ENCODE measurements at places on chromosomes 11 and 22.

DNA sequence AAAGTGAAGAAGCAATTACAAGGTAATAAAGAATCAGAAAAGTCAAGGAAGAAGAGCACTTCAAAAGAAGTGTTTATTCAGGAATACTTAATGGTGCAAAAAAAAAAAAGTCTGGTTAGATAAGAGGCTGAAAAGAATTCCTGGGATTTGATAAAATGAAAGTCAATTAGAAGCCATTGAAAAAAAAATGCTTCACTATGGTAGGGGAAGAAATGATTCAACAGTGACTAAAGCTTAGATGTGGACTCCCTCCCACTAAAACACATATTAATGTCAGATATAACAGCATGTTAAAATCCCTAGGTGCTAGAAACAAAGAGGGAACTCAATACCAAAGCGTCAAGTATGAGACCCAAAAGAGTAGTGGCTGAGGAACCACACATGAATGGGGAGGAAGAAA, 335.3 kb upstream of the PITPNB start:
- H3K4me1 ChIP-seq, result no peaks in the 10 kb centered on the region
- no peak for DNase-seq
- no peak overlapping the region for H3K4me3 ChIP-seq
- no peaks in the 10 kb centered on the region for H3K36me3 ChIP-seq
- no peak overlapping the region for H3K27ac ChIP-seq
- no peaks in the 10 kb centered on the region for H3K27me3 ChIP-seq

DNA sequence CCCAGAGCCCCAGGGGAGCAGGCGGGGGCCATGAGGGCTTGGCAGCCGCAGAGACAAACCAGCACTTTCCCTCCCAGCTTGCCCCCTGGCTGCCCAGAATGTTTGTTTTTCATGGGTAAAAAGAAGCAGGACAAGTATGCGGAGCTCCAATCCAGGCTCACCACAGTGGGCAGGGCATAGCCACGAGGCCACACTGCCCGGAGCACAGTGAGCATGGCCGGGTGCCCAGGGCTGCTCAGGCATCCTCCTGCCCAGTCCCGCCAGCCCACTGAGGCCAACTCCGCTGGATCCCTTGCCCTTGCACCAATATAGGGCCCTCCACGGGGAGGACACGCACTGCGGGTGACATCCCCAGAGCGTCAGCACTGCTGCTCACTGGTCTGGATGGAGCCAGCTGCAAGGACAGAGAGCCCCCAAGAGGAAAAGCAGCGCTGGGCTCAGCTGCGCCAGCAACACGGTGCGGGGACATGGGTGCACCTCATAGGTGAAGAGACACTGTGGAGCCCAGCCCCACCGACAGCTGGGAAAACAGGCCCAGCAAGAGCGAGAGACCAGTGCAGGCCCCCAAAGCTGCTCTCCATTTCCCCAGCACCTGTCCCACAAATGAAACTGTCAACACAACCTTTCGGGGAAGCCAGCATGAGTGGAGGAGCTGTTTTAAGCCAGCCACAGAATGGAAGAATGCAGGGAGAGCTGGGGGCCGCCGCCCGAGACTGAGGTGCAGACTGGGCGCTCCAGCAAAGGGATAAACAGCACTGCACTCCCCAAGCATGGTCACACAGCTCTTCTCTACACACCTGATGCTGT, 24.8 kb downstream of the ARVCF start:
- no peaks in the 10 kb centered on the region for H3K27me3 ChIP-seq

DNA sequence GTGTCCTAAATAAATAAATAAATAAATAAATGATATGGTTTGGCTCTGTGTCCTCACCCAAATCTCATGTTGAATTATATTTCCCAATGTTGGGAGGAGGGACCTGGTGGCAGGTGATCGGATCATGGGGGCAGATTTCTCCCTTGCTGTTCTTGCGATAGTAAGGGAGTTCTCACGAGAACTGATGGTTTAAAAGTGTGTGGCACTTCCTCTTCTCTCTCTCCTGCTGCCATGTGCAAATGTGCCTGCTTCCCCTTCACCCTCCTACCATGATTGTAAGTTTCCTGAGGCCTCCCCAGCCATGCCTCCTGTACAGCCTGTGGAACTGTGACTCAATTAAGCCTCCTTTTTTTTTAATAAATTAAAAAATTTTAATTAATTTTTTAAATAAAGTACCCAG, 138.2 kb downstream of the FBXO7 start:
- no peak overlapping the region for H3K27ac ChIP-seq
- no peaks in the 10 kb centered on the region for H3K27me3 ChIP-seq
- H3K4me3 ChIP-seq, result no peak overlapping the region
- DNase-seq, result no peak
- H3K4me1 ChIP-seq, result no peaks in the 10 kb centered on the region
- H3K36me3 ChIP-seq, result no peaks in the 10 kb centered on the region

- H3K4me3 ChIP-seq, result no peak overlapping the region
- H3K27me3 ChIP-seq, result no peaks in the 10 kb centered on the region
- H3K27ac ChIP-seq, result no peak overlapping the region
- no peak for DNase-seq
- peaks cover 7% of the 10 kb centered on the region for H3K4me1 ChIP-seq
- H3K36me3 ChIP-seq, result no peaks in the 10 kb centered on the region
These were observed 75.6 kb downstream of the SNX19 start for GRCh38 chr11:130840679-130841078.

DNA sequence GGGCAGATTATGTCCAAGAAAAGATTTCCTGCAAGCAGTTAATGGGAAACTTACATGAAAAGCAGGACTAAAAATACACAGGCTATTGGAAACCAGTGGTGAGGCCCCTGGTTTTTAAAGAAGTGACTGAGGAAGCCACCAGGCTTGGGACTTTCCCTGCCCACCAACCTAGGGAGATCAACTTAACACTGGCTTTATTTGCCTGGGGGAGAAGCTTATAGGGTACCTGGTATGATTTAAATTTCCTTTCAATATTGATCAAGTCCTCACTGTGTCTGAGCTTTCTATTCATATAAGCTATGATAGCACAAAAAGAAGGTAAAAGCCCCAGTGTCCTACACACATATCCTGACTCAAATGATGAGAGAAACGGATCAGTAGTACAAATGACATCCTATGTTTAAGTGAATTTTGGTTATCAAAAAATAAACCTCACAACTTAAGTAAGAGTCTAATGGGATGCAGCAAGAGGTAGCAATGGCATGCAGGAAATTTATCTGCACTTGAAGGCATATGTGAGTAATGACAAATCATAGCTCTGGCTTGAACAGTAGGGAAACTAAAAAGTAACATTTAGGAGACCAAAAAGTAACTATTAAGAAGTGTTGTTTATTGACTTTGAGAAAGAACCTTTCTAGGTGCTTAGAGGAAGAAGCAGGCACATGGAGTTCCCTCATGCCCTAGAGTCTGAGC, 85.3 kb downstream of the GAB2 start:
- no peak overlapping the region for H3K27ac ChIP-seq
- no peaks in the 10 kb centered on the region for H3K36me3 ChIP-seq
- no peak for DNase-seq
- H3K4me1 ChIP-seq, result peaks cover 14% of the 10 kb centered on the region
- no peaks in the 10 kb centered on the region for H3K27me3 ChIP-seq

DNA sequence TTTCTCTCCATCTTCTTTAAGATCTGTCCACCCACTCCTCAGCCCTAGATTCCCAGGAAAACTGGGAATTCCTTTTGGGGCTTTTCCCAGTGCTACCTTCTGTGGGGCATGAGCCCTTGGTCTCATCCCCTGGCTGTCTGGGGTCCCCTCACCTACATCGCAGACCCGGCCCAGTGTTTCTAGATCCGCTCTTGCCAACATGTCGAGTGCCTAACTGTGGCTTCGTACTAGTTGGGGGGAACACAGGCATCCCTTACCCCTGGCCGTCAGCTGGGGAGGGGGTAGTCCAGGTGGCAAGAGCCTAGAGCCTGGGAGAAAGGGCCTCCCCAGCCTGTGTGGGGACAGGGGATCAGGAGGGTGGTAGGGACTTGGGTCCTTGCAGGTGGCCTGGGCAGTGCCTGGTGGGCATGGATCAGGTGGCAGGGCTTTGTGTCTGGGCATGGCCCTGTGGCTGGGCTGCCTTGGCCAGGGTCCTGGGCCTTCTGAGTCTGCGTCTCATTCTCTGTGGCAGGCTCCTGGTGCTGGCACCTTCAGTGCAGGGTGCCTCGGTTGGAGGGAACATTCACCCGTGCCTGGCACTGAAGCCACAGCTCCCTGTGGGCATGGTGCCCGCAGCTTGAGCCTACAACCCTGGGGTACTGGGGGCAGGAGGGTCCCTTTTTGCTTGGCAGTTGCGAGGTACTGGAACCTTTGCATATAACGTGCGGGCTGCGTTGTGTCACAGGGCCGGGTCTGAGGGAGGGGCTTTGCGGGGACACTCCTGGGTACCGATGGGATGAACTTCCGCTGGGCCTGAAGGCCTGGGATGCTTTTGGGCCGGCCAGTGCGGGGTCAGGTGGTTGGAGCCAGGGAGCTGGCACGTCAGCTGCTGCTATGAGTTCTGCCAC, 4.1 kb downstream of the KCNQ1 start:
- no peaks in the 10 kb centered on the region for H3K36me3 ChIP-seq
- peaks cover 20% of the 10 kb centered on the region for H3K4me1 ChIP-seq
- DNase-seq, result no peak
- no peaks in the 10 kb centered on the region for H3K27me3 ChIP-seq

DNA sequence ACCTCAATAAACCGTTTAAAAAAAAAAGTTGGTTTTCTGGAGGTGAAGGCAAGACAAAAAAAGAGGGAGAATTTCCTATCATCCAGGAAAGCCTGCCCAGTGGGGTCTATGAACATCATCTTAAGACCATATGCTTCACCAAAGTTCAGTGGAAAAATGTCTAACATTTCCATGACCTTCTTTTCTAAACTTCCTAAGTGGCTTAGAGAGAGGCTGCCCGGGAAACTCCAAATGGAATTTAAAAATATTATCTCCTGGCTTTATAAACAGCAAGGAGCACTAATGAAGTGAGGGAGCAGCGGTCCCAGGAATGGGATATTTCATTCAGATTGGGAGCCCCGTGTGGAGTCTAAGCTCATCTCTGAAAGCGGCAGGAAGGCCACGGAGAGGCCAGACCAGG, 46.9 kb downstream of the ETS1 start:
- no peaks in the 10 kb centered on the region for H3K27me3 ChIP-seq
- H3K4me3 ChIP-seq, result no peak overlapping the region
- H3K4me1 ChIP-seq, result no peaks in the 10 kb centered on the region
- H3K27ac ChIP-seq, result no peak overlapping the region
- no peak for DNase-seq

Measured in esophagus squamous epithelium (tissue), 5 donors.